ENCODE measurements at places on chromosomes 7 and 10. TPM values are rescaled to one million over a fixed set of nuclear protein-coding genes. Genes with fewer than 3 reads are reported as not detected.

Gene NOLC1
- 42.1 TPM for total RNA-seq

Gene DDC
- 4.3 TPM for total RNA-seq

Gene OR2A25
- not detected for total RNA-seq

Gene GPAM
- total RNA-seq, result 27.3 TPM

Gene GLI3
- total RNA-seq, result 30.2 TPM

Gene GTF2IRD1
- 42.5 TPM for total RNA-seq

Gene HOXA6
- not detected for total RNA-seq

Gene CTTNBP2
- total RNA-seq, result 19.7 TPM

Gene NSMCE4A
- total RNA-seq, result 75.5 TPM

Gene SEMA3A
- total RNA-seq, result 134 TPM

Gene BET1
- 53.2 TPM for total RNA-seq

Gene PRR15
- total RNA-seq, result not detected

Gene SPDYE8
- not detected for total RNA-seq

Gene GPR22
- 2.4 TPM for total RNA-seq

Gene EIF3B
- 116 TPM for total RNA-seq

Gene GPR37
- total RNA-seq, result 66.9 TPM

Gene STAG3
- total RNA-seq, result 0.55 TPM

Gene PALS2
- total RNA-seq, result 45.1 TPM

Gene CC2D2B
- total RNA-seq, result 2.5 TPM

Gene CYP2E1
- 3.4 TPM for total RNA-seq

Gene CD36
- 89.8 TPM for total RNA-seq

Gene OR13A1
- not detected for total RNA-seq

Gene VOPP1
- 98.1 TPM for total RNA-seq

Gene C7orf57
- 0.22 TPM for total RNA-seq

Gene ITGB8
- 148 TPM for total RNA-seq

Gene ITPRIP
- 24.2 TPM for total RNA-seq

Gene LMOD2
- total RNA-seq, result 6.0 TPM

Gene TMEM130
- 14.4 TPM for total RNA-seq

Gene FOXI2
- total RNA-seq, result not detected

Gene DEPP1
- total RNA-seq, result 40.9 TPM

Gene MRC1
- 9.5 TPM for total RNA-seq

Gene DLX6
- total RNA-seq, result not detected

Gene VIPR2
- total RNA-seq, result 13.5 TPM

Gene SP8
- total RNA-seq, result not detected

Gene PLCE1
- 28.2 TPM for total RNA-seq

Gene FANK1
- 3.1 TPM for total RNA-seq

Gene SLC16A12
- total RNA-seq, result 4.4 TPM

Gene FAM25C
- not detected for total RNA-seq

Gene CLDN4
- 15.8 TPM for total RNA-seq

Gene IL6
- total RNA-seq, result not detected

Gene ARPC1A
- total RNA-seq, result 74.1 TPM

Gene RAPGEF5
- total RNA-seq, result 90.2 TPM

Gene HOXA7
- total RNA-seq, result not detected

Gene CADPS2
- 29.2 TPM for total RNA-seq

Gene BZW2
- 77.7 TPM for total RNA-seq

Gene WNT16
- total RNA-seq, result 5.6 TPM

Gene OLAH
- total RNA-seq, result 0.93 TPM

Gene CDH23
- total RNA-seq, result 75.4 TPM
